ENCODE measurements at places on chromosomes 5 and 9.

DNA sequence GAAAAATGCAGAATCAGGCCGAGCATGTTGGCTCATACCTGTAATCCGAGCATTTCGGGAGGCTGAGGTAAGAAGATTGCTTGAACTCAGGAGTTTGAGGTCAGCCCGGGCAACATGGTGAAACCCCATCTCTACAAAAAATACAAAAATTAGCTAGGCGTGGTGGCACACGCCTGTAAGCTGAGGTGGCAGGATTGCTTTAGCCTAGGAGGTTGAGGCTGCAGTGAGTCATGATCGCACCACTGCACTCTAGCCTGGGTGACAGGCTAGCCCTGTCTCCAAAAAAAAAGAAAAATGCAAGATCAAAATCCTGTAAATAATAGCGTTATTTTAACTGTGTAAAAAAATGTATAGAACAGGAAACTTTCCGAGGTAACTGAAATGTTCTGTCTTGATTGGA, 39.4 kb downstream of the RNF44 start:
- DNase-seq = peak; percentile 64

- no peak for DNase-seq
These were observed 48.3 kb downstream of the TTC1 start for GRCh38 chr5:160057256-160057655.

DNA sequence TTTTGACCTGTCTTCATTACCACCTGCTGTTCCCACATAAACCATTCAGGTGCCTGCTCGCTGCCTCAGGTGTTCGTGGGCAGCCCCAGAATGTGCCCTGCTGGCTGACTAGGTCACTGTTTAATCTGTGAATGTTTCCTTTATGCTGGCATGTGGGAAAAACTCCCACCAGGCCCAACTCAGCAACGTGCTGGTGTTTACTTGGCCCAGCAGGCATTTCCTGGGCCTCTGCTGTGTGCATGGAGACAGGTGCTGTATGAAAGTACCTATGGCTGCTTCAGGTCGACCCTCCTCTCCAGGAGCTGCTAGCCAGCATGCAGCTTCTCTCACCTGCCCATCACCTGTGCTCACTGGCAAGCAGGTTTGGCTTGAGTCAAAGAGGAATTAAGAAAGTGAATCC, 65.8 kb downstream of the RAD23B start:
- no peak for DNase-seq

- DNase-seq = no peak
These were observed 60.0 kb downstream of the OLFM1 start for GRCh38 chr9:135147474-135147805.

DNA sequence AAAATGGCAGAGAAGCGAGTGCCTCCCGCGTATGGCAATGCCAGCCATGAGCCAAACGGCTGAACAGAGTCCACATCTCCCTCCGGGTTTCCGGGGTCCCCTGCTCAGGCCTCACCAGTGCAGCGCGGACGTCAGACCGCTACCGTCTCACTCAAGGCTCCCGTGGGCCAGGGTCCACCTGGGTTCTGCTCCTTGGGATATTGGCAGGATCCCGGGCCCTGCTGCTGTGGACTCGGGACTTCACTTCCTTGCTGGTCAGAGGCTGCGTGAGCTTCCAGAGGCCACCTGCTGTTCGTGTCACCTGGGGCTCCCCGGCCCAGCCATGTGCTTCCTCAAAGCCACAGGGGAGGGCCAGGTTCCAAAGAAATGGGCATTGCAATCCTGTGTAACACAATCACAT, 38.4 kb upstream of the CLPTM1L start:
- no peak for DNase-seq

GRCh38 chr5:45741110-45741509, 44.9 kb upstream of the HCN1 start:
- DNase-seq = no peak

DNA sequence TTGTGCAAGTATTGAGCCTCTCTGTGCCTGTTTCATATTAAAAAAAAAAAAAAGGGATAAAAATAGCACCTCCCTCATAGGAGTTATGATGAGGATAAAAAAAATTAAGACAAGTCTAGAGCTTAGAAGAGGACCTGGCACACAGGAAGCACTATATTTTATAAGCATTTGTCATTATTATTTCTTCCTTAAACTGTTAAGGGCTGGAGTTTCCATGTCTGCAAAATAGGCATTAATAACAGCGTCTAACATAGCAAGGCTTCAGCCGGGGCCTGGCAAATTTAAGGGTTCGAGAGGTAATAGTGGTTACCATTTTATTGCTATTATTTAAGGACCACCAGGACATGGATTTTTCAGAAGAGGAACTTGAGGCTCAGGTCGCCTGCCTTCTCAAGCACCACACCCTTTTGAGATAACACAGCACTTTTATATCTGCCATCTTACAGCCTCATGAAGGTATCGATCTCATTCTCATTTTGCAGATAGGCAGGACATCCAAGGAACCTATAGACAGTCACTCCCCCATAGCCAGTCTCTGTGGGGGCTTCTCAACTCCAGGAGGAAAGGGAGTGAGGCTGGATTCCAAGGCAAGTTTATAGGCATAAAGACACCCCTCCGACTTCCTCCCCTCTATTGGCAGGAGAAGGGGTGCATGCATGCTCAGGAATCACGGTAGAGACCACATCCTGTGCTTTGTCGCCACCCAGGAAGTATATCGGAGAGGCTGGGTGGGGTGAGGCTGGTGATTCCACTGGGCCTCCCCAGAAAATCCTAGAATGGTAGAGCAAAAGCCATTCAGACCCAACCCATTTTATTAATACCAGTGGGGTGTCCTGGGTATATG, 2.4 kb downstream of the ANXA6 start:
- DNase-seq = no peak

DNA sequence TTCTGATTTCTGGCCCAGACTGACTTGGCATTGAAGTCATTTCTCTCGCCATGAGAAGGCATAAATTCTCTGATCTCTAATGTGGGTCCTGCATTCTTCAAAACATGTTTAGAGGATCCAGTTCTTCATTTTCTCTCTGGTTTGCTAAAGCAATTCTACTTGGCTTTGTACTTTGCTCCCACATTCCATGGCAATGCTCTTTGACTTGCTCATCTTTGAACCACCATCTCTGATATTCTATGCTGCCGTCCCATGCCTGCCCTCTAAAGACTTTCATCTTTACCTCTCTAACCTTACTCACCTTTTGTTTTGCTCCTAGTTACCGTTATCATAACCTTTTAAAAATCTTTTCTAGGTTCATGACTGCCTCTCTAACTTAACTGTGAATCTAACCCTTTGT, 366.9 kb downstream of the KIF4B start:
- DNase-seq = no peak

DNA sequence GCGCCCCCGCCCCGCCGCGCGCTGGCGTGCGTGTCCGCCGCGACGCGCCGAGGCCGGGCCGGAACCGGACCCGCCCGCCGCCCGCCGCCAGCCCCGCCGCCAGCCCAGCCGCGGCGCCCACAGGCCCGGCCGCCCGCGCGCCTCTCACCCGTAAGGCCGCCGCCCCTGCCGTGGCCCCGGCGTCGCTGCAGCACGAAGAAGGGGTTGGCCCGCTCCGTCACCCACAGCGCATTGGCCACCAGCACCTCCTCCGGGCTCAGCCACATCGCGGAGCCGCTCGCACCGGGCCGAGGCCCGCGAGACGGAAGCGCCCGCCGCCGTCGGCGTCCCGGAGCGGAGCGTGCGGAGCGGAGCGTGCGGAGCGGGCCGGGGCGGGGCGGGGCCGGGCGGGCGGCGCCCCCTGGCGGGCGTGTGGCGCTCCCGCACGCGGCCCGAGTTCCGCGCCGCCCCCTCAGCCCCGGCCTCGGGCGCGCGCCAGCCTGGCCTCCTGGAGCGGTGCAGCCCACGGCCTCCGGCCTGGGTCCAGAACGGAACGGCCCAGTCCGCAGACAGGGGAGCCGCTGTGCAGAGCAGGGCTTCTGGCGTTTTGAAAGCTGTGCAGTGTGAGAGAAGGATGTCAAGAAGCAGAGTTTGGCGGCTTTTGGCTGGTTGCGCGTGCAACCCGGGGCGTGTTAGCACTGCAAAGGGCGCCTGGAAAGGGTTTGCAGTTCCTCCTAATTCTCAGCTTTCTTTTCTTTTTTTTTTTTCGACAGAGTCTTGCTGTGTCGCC, at the start of gene TBC1D9B:
Gene TBC1D9B (minus strand): TSS at position 342 of the 769 bp plus-strand sequence. CDS start 76 bp downstream, at position 266.
- DNase-seq = peak; percentile 62

GRCh38 chr5:146703499-146703898, 175.1 kb downstream of the PPP2R2B start:
- DNase-seq = no peak

GRCh38 chr9:16729651-16730050, 140.8 kb downstream of the BNC2 start:
- DNase-seq = no peak

DNA sequence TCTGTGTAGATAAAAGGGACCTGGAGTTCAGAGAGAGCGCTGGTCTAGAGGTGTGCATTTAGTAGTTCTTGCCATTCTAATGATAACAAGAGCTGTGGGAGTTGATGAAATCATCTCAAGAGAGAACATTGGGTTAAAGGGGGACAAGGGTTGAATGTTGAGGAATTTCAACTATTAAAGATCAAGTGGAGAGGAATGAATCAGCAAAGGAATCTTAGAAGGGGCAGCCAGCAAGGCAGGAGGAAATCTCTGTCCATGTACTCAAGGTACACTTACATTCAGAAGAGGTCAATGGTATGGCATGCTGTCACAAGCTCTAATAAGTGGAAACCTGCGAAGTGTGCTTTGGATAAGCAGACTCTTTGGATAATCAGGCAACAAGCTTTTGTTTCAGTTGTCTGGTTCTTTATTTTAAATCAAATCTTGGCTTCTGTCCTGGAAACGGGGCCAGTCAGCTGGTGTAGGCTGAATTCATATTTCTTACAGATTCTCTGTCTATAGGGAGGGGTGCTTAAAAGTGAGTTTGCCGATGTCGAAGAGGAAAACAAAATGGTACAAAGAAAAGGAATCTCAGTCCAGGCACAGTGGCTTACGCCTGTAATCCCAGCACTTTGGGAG, 320.5 kb upstream of the CD180 start:
- DNase-seq = peak; percentile 73

DNA sequence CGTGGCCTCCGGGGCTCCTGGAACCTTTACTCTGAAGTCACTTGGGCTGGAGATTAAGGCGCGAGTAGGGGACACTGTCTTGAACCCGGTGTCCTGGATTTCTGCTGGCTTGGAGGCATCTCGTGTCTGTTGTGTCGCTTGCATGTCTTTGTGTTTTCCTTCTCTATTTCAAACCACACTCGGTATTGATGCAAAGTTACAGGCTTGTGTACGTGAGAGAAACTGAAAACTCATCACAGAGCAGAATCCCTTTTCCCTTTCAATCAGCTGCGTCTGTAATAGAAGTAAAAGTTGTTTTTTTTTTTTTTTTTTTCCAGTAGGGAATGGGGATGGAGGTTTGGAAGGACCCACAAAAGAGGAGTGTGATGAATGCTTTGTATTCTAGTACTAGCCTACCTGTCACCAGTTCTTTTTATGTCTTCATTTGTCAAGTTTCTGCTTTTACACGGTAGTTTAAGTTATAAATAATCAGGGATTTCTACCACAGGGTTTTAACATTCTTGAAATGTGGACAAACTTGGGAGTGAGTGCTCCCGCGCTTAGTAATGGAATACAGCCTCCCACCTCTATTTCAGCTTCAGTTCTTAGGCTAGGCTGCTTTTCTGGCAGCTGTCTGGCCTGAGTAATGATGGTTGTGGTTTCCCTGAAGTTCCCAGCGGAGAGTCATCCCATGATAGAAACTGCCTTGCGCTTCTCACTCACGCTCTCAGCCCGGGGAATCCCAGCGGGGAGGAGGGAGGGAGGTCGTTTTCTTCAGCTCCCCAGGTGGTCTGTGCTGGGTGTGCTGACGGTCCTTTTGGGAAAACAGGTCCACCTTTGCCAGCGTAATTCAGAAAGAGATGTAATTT, 763 bp downstream of the TJP2 start:
- DNase-seq = peak; percentile 90

DNA sequence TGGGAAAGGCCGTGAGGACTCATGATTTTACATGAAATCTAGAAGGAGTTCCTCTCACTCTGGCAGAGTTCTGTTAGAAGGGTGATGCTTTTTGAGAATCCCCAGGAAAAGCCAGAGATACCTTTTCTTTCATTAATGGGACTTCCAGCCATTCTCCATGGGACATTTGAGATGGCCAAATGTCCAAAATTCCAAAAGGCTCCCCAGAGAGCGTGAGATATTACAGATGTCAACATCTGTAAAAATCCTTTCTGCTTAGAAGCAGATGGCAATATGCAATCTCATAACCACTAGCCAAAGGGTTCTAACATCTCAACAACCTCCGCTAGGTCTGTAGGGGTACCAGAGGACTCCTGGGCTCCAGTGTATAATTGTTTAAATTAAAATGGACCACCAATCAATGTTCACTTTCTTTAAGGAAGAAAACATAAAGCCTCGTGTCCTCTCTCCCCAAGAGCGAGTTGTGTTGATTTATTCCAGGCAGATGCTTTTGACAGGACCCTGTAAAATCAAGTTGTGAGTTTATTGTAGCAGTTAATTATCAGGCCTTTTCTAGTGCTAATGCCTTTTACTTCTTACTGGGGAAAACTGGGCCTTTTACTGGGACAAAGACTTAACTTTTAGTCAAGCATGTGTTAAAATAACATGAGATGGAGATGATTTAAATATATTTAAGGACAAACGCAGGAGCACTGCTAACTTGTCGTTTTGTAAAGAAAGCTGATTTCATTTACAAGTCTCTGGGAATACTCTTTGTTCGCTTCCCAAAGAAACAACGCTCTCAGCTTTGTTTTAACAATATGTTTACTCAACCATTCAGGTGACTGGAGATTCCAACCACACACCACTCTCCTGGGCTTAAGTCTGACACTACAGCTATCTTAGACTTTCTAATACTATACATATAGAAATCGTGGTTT, 4.8 kb downstream of the GAS1 start:
- no peak for DNase-seq

DNA sequence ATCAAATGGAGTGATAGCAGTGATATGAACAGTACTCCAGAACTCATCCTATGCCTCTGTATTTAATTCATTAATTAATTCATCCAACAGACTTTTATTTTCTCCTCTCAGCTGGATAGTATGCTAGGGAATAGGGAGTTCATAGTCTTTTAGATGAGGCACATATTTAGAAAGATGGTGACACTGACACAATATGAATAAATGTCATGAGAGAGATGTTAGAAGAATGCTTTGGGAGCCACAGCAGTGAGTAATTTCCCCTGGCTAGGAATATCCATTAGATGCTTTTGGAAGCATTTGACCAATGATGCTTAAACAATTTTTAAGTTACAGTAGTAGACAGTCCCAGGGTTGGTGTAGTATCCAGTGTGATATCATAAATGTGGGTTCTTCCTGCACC, 428.7 kb upstream of the SGCD start:
- no peak for DNase-seq

- DNase-seq = no peak
These were observed 42.0 kb downstream of the SUB1 start for GRCh38 chr5:32627219-32627870.

- no peak for DNase-seq
These were observed 42.0 kb downstream of the SFXN1 start for GRCh38 chr5:175520321-175520720.

GRCh38 chr5:1103093-1103492, 8.8 kb downstream of the SLC12A7 start:
- DNase-seq = no peak

GRCh38 chr5:170522211-170523141, 18.7 kb downstream of the KCNIP1 start:
- peak; percentile 30 for DNase-seq

- DNase-seq = no peak
These were observed 30.0 kb downstream of the SPEF2 start for GRCh38 chr5:35647712-35648111.

- DNase-seq = peak; percentile 3
These were observed 188.8 kb downstream of the COMMD10 start for GRCh38 chr5:116273448-116274242.
